ENCODE measurements at places on chromosomes 11 and 22.

DNA sequence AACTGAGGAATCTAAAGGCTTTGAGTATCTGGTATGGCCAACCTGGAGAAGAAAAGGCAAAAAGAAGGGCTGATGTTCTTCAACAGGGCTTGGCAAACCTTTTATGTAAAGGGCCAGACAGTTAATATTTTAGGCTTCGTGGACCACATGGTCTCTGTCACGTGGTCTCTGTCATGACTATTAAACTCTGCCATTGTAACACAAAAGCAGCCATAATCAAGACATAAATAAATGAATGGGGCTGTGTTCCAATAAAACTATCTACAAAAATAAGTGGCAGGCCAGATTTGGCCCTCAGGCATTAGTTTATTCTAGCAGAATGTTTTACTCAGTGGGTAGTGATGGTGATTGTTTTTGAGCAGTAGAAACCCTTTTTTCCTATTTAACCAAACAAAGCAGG is 483 bp upstream of the ACCSL start:
- no peaks in the 10 kb centered on the region for H3K4me1 ChIP-seq
- H3K4me3 ChIP-seq, result no peak overlapping the region
- DNase-seq, result no peak

DNA sequence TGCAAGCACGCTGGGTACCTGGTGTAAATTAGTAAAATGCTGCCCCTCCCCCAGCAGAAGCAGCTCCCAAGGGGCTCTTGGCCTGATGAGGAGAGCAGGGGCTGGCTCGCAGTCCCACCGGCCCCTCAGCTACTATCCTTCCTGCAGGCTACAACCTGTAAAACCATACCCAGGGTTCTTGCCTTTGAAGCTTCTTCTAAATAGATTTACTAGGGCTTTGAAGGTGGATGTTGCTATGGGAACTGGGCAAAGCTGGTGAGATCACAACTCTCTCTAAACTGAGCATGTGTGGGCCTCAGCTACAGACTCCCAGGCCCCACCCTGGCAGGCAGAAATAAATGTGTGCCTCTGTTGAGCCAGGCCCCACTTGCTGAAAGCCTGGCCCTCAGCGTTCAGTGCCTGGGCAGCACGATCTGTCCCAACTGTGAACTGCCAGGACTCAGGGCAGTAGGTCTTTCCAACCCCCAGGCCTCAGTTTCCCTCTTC is 18.5 kb downstream of the CD5 start:
- no peak for DNase-seq
- peaks cover 52% of the 10 kb centered on the region for H3K4me1 ChIP-seq
- H3K4me3 ChIP-seq, result peak overlapping the region; percentile 77
- H3K36me3 ChIP-seq, result peaks cover 27% of the 10 kb centered on the region
- H3K27ac ChIP-seq, result peak overlapping the region; percentile 97
- H3K27me3 ChIP-seq, result no peaks in the 10 kb centered on the region

GRCh38 chr11:133526790-133527189 is 5.5 kb downstream of the OPCML start:
- no peak overlapping the region for H3K4me3 ChIP-seq
- H3K27ac ChIP-seq, result no peak overlapping the region
- H3K27me3 ChIP-seq, result peaks cover 35% of the 10 kb centered on the region
- no peaks in the 10 kb centered on the region for H3K4me1 ChIP-seq
- DNase-seq, result no peak

GRCh38 chr11:70539360-70540095 is 141.2 kb downstream of the CTTN start:
- H3K27ac ChIP-seq, result no peak overlapping the region
- H3K36me3 ChIP-seq, result no peaks in the 10 kb centered on the region
- H3K27me3 ChIP-seq, result peaks cover 5% of the 10 kb centered on the region
- no peak overlapping the region for H3K4me3 ChIP-seq
- no peaks in the 10 kb centered on the region for H3K4me1 ChIP-seq

DNA sequence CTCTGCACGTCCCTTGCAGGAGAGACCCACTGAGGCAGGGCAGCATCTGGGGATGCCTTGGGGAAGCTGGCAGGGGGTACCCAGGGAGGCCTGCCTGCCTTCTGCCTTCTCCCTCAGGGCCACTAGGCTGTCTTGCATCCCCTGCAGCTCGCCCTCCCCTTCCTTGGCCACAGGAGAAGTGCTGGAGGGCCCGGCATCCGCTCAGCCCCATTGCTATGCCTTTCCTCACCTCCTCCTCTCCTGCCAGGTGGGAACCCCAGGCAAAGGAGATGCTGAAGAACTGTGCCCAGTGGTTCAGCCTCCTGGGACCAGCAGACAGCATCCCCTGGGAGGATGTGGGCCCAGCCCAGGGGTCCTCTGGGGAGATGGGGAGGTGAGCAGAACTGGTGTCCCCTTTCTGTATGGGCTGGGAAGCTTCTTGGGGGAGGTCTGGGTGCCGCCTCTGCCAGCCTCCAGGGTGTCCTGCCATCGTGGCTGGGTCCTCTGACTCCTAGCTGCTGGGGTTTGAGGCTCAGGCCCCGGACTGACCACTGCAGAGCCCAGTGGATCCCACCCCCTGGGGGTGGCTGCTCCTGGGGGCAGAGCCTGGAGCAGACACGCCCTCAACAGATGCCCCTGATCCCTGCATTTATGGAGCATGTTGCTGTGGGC is 20.6 kb downstream of the MRGPRG start:
- no peaks in the 10 kb centered on the region for H3K36me3 ChIP-seq
- H3K27me3 ChIP-seq, result peaks cover 23% of the 10 kb centered on the region
- no peak for DNase-seq
- no peak overlapping the region for H3K4me3 ChIP-seq
- H3K27ac ChIP-seq, result no peak overlapping the region

DNA sequence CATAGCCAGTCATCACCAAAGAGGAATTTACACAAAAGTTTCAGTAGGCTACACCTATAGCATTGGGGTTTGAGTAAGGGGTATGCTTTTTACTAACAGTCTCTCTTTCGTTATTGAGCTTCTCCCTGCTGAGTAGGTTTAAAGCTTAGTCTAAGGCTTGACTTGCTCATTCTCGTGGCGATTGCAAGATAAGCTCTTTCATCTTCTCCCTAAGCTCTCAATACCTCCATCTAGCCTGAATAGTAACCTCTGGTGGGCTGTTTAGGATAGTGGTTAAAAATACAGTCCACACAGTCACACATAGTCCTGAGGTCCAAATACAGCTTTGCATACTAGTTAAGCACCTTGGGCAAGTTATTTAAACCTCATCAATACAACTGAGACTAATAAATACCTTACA is 65.6 kb downstream of the IMMP1L start:
- H3K36me3 ChIP-seq, result no peaks in the 10 kb centered on the region
- no peak for DNase-seq
- no peaks in the 10 kb centered on the region for H3K27me3 ChIP-seq
- H3K27ac ChIP-seq, result no peak overlapping the region

DNA sequence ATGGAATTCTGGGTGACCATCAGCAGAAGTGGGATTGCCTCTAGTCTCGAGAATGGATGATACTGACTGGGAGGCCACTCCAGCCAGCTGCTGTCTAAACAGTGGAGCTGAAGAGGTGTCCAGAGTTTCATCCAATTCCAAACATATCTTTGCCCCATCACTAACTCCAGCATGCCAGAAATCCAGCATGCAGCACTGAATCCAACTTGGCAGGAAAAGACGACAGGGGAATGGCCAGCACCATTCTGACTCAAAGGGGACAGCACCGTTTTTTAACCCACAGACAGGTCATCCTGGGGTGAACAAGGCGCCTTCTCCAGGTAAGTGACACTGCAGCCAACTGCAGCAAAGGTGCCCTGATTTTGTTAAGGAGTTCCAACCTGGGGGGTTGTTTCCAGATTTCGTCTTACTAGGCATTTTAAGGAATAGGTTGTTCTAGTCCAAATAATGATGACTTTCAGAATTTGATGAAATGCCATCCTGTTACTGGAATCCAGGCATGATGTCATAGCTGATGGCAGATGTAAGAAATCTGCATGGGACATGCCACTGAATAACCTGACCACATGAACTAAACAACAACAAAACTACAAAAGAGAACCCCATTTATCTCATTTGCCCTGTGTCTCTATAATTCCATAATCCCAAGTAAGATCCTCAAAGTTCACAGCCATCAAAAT is 32.3 kb downstream of the FEZ1 start:
- no peak overlapping the region for H3K27ac ChIP-seq
- peaks cover 48% of the 10 kb centered on the region for H3K27me3 ChIP-seq
- no peak for DNase-seq
- H3K4me1 ChIP-seq, result peaks cover 3% of the 10 kb centered on the region
